ENCODE measurements at places on chromosomes 7 and 10. TPM values are rescaled to one million over a fixed set of nuclear protein-coding genes. Genes with fewer than 3 reads are reported as not detected.

DNA sequence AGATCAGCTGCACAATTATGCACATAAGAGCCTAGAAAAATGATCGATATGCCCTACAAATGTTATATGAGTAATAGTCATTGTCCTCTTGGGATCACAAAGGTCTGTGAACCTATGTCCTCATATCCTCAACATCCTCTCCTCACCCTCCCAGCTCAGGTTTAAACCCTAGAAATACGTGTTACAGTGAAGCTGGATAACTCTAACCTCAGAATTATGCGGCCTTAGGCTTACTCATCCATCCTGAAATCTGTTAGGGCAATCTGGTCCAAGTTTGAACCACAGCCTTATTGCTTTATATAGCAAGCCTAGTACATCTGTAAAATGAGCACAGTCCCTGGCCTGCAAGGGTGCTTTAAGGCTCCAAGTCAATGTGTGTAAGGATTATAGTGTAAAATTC lies 84.2 kb upstream of the FRMD4A start:
- H3K27ac ChIP-seq: no peak overlapping the region
- DNase-seq: no peak
- no peak overlapping the region for H3K4me3 ChIP-seq

DNA sequence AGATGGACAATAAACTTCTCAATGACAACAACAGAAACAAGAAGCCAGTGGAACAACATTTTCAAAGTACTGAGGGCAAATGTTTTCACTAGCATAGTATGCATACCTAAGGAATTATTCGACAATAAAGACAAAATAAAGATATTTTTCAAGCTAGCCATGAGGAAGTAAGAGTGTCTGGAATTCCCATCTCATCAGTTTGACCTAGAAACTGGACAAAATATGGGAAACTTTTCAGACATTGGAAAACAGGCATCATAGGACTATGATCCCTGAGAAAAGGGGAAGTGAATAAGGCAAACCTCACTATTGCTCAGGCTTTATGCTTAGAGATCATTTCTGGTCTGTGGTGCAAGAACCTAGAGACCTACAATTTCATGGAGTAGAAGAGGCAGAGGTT lies 86.3 kb downstream of the OAT start:
- DNase-seq: no peak
- H3K4me1 ChIP-seq: no peaks in the 10 kb centered on the region
- H3K4me3 ChIP-seq: no peak overlapping the region
- peaks cover 8% of the 10 kb centered on the region for H3K27me3 ChIP-seq
- no peaks in the 10 kb centered on the region for H3K36me3 ChIP-seq
- H3K27ac ChIP-seq: no peak overlapping the region

- peaks cover 2% of the 10 kb centered on the region for H3K36me3 ChIP-seq
- DNase-seq: no peak
- no peak overlapping the region for H3K27ac ChIP-seq
- H3K4me1 ChIP-seq: no peaks in the 10 kb centered on the region
- H3K4me3 ChIP-seq: no peak overlapping the region
- no peaks in the 10 kb centered on the region for H3K27me3 ChIP-seq
Observed at GRCh38 chr10:191703-192518, 56.7 kb downstream of the ZMYND11 start.

DNA sequence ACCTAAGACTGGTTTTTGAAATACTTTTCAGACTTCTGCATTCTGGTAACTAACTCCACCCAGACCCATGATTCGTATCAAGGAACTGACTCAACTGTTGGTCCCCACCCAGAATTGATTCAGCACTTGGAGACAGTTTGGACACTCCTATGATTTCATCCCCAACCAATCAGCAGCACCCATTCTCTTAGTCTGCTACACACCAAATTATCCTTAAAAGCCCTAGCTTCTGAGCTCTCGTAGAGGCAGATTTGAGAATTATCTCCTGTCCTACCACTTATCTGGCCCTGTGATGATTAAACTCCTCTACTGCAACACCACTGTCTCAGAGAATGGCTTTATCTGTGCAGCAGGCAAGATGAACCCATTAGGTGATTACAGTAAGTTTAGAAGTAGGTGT lies 7.7 kb upstream of the GSTO1 start:
- no peaks in the 10 kb centered on the region for H3K4me1 ChIP-seq
- H3K36me3 ChIP-seq: no peaks in the 10 kb centered on the region
- no peaks in the 10 kb centered on the region for H3K27me3 ChIP-seq
- no peak overlapping the region for H3K4me3 ChIP-seq
- DNase-seq: no peak

DNA sequence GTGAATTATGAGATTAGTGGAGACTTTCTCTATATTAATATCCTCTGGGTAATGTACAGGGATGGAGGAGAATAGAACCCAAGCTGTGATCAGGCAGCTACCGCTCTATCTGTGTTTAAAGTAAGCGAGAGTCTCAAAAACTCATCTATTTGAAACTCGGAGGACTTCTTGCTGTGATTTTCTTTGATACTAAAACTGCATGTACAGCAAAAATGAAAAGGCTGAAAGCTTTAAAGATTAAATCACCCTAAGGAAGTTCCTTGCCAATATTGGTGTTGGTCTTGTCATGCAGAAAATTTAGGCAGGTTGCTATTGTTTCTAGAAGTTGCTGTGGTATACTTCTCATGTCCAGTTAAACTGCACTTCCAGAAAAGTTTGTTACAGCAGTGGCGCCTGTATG lies 110.8 kb downstream of the DNAH11 start:
- H3K27ac ChIP-seq: no peak overlapping the region
- no peak overlapping the region for H3K4me3 ChIP-seq
- no peak for DNase-seq
- no peaks in the 10 kb centered on the region for H3K36me3 ChIP-seq
- H3K27me3 ChIP-seq: no peaks in the 10 kb centered on the region
- no peaks in the 10 kb centered on the region for H3K4me1 ChIP-seq

DNA sequence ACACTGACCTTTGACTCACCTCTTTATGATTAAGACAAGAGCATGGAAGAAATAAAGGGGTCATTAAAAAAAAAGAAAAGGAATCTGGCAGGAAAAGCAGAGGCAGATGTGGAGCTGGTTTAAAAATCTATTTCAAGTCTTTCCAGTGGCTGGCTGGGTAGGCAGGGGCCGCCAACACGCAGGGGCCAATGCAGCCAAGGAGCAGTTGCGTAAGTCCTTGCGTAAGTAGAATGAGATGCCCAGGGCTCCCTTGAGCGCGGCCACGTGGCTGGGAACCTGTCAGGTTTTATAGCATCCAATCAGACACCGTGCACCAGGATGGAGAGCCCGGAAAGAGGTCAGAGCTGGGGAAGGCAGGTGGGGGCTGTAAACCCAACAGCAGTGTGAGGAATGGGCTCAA lies 123.8 kb upstream of the INSYN2A start:
- H3K4me1 ChIP-seq: no peaks in the 10 kb centered on the region
- no peak overlapping the region for H3K4me3 ChIP-seq
- no peaks in the 10 kb centered on the region for H3K36me3 ChIP-seq
- H3K27ac ChIP-seq: no peak overlapping the region

DNA sequence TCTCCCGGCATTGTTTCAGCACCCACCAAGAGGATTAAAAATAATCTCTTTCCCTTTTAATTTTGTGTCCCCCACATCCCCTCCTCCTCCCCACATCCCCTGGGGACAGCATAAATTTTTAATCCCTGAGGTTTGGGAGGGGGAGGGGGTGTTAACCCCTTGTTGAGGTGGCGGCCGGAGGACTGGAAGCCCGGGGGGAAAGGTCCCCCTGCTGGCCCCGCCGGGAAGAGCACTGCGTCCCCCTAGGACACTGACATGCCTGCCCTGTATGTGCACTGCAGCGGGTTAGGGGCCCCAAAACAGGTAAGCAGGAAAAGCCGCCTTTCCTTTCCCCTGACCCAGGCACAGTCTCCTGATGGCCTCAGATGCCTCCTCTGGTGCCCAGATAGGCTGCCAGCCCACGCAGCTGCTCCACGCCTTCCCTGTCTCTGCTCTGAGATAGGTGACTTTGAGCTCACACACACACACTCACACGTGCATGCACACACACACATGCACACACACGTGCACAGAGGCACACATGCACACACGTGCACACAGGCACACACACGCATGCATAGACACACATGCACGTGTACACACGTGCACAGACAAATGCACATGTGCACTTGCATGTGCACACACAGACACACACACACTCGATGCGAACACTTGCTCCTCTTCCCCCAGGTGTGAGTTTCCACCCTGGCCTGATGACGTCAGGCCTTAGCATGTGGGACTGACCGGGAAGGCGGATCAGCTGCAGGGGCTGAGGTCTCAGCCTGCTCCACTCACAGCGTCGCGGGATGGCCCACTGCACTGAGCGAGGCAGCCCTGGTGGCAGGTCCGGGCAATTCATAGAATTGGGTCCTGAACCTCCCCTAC lies 12.3 kb downstream of the CNPY1 start:
- H3K4me1 ChIP-seq: no peaks in the 10 kb centered on the region
- H3K36me3 ChIP-seq: no peaks in the 10 kb centered on the region
- H3K4me3 ChIP-seq: peak overlapping the region; percentile 69
- no peak overlapping the region for H3K27ac ChIP-seq

DNA sequence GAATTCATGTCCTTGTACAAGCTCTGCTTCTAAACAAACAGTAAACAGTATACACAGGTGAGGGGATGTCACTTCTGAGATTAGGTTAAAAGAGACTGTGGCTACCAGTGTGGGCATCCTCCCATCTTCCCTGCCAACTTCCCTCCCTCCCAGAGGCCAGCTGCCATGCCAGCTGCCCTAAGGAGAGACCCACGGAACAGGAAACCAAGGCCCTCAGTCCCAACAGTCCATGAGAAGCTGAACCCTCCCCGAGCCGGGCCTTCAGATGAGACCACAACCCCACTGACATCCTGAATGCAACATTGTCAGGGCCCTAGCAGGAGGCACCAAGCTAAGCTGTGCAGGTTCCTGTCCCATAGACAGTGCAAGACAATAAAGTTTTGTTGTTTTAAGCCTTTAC lies 106.1 kb downstream of the CTBP2 start:
- no peak for DNase-seq
- no peak overlapping the region for H3K27ac ChIP-seq
- no peaks in the 10 kb centered on the region for H3K36me3 ChIP-seq
- no peak overlapping the region for H3K4me3 ChIP-seq

- H3K4me1 ChIP-seq: no peaks in the 10 kb centered on the region
- peaks cover 75% of the 10 kb centered on the region for H3K27me3 ChIP-seq
- H3K4me3 ChIP-seq: no peak overlapping the region
- no peak for DNase-seq
Observed at GRCh38 chr7:1646391-1646790, 23.7 kb upstream of the ELFN1 start.

DNA sequence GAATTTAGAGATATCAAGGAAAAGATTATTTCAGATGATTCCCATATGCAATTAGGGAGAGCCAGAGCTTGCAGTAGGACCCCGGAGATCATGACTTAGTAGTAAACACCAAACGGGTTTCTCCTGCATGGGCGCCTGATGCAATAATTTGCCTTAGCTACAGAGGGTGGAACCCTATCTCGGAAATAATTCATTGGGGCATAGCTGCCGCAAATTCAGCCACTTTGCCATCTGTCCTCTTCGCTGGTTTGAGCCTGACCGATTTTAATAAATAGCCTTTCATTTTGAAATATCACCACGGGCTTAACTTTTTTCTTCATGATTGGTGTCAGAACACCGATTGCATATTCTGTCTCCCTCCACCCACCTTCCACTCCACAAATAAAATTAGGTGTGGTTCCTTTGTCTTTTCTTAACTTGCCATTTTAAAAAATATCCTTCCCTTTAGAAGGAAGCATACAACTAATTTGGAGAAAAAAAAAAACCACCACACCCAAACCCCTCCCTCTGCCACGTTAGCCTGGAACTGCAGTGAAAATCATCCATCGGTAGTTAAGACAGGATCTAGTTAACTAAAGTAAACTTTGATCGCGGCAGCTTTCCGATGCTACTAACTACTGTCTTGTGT lies 1.4 kb downstream of the GARS1 start:
- no peaks in the 10 kb centered on the region for H3K27me3 ChIP-seq
- no peak for DNase-seq
- peaks cover 17% of the 10 kb centered on the region for H3K36me3 ChIP-seq
- H3K27ac ChIP-seq: no peak overlapping the region
- peak overlapping the region; percentile 69 for H3K4me3 ChIP-seq

- no peak overlapping the region for H3K27ac ChIP-seq
- H3K4me1 ChIP-seq: peaks cover 3% of the 10 kb centered on the region
- H3K27me3 ChIP-seq: peaks cover 83% of the 10 kb centered on the region
Observed at GRCh38 chr7:101124376-101125056, 2.4 kb upstream of the SERPINE1 start.

DNA sequence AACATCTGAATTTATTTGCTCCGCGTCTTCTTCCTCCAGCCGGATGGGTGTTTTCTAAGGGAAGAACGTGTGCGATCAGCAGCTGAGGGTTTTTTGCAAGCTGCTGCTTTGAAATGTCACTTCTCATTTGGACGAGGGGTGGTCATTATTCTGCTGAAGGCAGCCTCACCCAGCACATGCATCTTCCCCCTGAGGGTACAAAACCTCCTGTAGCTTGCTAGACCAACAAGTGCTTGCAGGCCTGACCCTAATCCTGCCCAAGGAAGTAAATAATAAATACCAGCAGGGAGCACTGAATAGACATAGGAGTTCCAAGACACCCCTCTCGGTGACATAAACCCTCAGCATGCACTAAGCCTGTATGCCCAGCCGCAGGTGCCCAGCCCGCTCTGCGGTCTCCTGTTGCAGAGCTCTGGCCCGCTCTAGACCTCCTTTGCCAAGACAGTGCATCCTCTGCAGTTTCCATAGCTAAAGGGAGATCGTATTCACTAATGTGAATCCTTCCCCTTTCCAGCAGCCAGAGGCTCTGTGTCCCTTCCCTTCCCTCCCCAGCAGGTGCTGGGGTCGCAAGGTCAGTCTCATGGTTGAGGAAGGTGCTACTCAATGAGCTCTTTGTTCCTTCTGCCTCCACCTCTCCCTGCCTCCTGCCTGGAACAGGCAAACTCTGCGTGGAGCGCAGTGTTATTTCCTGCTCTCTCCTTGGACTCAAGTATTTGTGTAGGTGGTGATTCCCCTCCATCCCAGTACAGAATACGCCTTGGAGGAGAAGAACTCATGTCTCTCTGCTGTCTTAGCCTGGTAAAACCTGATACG lies 36.6 kb downstream of the SBDS start:
- H3K4me3 ChIP-seq: no peak overlapping the region
- H3K27me3 ChIP-seq: no peaks in the 10 kb centered on the region
- H3K27ac ChIP-seq: no peak overlapping the region
- no peaks in the 10 kb centered on the region for H3K4me1 ChIP-seq
- H3K36me3 ChIP-seq: no peaks in the 10 kb centered on the region

DNA sequence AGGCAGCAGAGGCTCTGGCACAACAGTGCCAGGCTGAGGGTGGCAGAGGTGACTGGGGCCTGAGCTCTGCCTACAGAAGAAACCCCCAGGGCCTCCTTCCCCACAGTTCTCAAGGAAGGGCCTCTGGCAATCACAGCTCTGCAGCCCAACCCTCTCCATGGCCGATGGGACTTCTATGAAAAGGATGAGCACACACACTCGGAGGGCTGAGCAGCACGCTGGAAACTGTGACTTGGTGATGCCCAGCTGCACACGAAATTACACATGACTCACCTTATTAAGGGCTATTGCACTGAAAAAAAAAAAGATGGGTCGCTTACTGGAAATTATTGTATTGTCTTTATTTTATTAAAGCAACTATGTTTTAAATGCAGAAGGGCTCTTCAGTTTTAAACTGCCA lies 42.9 kb upstream of the LRRC18 start:
- H3K4me1 ChIP-seq: no peaks in the 10 kb centered on the region
- no peak overlapping the region for H3K27ac ChIP-seq
- no peak overlapping the region for H3K4me3 ChIP-seq
- no peaks in the 10 kb centered on the region for H3K36me3 ChIP-seq
- DNase-seq: no peak

The CARD11 gene
- 132 TPM for total RNA-seq

The NODAL gene
- not detected for total RNA-seq

The CAMK1D gene
- 16.8 TPM for total RNA-seq

The SORCS1 gene
- not detected for total RNA-seq

The CPED1 gene
- total RNA-seq: 0.96 TPM
